ENCODE measurements at places on chromosomes 16 and 17.

- peak; percentile 10 for ATAC-seq
Observed at GRCh38 chr17:49260817-49261291, 30.3 kb upstream of the PHOSPHO1 start.

- no peak for ATAC-seq
Observed at GRCh38 chr16:72050769-72051464, 3.4 kb upstream of the HP start.

GRCh38 chr17:44960691-44961090 is 7.4 kb downstream of the C1QL1 start:
- ATAC-seq: no peak

DNA sequence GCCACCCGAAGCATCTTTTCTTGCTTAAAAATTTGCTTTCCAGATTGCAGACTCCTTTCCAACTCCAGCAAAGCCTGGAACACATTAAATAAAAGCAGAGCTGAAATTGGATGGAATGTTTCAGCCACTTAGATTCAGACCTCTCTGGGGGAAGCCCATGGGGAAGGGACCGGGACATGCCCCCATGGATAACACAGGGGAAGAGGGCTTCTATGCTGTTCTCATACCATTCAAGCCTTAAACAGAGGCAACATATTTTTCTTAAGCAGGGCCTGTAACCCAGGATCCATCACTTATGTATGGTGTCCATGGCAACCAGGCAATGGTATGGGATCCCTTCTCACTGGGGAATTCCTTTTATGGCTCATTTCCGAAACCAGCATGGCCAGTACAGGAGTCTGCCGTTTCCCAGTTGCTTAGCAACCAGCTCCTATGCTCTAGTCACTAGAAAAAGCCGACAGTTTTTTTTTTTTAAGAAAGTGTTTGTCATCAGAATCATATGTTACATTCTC is 62.0 kb upstream of the MARCHF10 start:
- ATAC-seq: no peak

DNA sequence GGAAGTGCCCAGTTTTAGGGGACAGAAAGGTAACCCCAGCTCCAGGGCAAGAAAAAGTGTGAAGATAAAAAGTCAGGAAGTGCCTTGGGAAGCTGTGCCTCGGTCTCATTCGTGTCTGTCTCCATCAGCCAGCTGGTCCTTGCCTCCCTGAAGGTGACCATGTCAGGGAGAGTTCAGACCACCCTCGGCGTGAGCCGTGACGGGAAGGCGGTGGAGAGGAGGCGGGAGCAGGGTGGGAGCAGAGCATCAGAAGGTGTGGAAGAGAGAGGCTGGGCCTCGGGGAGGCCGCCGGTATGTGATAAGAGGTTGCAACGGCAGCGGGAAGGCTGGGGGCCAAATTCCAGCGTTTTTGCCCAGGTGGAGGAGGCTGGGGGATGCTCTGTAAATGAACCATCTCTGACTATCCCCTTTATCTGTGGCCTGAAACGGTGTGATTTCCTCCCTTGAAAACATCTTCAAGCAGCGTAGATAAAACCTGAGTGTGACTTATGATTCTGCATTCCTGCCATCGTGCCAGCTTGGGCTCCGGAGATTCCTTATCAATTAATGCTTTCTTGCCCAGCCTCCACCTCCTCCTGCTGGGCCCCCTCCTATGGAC is 251.8 kb downstream of the IRF8 start:
- no peak for ATAC-seq

DNA sequence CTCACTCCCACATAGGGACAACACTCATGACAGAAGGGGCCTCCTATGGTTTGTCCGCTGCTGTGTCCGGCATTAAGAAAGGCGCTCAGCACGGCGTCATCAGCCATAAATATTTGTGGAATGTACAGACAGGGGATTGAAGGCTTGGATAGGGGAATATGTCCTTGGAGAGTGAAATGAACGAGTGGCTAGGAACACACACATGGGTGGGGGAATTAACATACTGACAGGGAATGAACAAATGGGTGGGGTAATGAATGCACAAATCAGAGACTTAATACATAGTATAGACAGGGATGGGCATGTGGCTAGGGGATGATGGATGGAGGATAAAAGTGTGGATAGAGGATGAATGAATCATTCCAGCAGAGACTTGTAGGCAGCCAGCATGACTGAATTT is 154.0 kb upstream of the HSBP1 start:
- no peak for ATAC-seq

GRCh38 chr17:40986920-40987319 is 2.8 kb upstream of the KRT40 start:
- no peak for ATAC-seq

- ATAC-seq: no peak
Observed at GRCh38 chr16:3646348-3646920, 8.1 kb upstream of the DNASE1 start.

DNA sequence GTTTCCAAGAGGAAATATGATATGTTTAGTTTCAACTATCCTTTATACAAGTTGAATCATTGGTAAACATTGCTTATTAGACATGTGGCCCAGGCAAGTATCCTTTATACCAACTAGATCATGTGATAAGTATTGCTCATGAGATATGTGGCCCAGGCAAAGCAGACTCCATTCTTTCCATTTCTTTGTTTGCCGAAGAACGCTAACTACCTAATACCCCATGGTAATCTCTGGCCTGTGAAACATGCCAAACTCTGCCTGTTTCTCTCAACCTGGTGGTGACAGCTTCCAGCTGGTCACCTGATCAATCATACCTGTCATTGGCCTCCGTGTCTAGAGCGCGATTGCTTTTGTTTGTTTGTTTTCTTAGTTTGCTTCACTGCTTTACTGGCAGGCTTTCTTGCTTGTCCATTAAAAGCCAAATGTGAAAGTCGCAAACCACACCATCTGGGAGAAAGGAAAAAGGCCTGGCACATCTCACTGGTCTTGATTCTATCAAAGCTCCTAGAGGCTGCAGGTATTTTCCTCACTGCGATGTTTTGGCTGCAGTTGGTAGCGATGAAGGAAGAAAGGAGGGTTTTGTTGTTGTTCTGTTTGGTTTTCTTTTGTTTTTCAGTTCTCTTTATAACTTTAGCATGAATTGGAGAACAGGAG is 686.2 kb downstream of the KCNJ2 start:
- no peak for ATAC-seq

- no peak for ATAC-seq
Observed at GRCh38 chr16:12173121-12173520, 196.6 kb downstream of the SNX29 start.

DNA sequence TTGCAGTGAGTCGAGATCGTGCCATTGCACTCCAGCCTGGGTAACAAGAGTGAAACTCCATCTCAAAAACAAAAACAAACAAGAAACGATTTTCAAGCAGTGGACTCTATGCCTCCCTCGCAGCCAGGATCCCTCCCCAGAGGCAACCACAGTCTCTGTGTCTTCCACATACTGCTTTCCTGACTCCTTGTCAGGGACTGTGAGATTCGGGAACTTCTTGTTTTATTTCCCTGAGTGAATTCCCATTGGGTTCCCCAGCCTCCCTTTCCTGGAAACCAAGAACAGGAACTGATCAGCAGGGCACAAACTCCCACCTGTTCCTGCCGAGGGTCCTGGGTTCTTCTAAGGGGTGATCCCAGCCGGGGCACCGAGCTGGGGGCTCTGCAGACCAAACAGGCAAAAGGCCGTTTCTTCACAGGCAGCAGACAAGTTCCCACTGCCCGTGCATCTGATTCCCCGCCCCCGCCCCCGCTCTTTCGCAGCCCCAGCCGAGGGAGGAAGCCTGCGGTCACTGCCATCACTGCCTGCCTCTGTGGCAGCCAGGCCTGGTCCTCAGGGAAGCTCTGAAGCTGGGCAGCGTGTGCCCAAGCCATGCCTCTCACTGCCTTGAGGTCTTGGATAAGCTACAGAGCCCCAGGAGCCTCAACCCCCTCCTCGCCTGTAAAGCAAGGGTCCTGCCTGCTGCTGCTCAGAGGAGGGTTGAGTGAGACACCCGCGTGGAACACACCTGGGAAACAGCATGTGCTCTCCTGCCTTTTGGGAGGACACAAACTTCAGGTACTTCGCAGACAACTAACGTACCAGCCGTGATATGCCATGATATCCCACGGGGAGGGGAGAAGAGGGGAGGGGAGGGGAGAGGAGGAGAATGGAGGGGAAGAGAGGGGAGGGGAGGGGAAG is 5.5 kb upstream of the PIEZO1 start:
- ATAC-seq: peak; percentile 73

DNA sequence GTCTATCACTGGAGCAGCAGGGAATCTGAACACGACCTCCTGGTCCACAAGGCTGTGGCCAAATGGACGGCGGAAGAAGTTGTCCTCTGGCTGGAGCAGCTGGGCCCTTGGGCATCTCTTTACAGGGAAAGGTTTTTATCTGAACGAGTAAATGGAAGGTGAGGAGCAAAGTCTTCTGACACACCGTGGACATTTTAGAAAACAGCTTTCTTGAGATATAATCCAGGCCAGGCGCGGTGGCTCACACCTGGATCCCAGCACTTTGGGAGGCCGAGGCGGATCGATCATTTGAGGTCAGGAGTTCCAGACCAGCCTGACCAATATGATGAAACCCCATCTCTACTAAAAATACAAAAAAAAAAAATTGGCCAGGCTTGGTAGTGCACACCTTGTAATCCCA is 17.1 kb downstream of the BFAR start:
- no peak for ATAC-seq

DNA sequence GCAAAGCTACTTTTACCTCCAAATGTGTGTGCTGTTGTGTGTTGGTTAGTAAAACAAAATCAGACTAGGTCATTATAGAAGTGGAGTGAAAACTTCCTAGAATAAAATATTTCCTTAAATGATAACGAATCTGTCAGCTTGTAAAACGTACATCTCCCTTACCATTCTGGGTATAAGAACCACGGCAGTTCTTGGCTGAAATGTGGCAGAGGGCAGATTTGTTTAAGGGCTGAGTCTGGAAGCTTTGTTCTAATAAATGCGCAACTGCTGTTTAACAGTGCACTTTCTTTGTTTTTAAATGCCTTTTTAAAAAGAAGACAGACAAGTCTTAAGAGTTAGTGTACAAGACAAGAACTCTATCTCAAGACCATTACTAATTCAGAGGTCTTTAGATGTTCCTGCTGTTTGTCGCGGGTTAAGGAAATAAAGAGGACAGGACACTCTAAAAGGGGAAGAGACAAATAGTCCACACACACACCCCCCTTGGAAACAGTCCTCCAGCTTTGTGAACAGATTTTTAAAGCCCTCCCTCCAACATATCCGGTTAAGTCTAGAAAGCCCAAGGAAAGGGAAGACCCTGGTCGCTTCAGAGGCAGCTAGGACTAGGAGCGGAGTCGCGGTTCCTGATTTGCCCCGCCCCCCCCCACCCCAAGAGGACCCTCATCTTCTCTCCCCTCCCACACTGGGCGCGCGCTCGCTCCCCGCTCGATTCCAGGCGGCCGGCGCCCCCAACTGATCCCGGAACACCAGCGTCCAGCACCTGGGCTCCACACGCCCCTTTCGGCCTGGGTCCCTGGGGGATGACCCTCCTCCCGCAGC is 658 bp downstream of the SYNRG start:
- no peak for ATAC-seq

DNA sequence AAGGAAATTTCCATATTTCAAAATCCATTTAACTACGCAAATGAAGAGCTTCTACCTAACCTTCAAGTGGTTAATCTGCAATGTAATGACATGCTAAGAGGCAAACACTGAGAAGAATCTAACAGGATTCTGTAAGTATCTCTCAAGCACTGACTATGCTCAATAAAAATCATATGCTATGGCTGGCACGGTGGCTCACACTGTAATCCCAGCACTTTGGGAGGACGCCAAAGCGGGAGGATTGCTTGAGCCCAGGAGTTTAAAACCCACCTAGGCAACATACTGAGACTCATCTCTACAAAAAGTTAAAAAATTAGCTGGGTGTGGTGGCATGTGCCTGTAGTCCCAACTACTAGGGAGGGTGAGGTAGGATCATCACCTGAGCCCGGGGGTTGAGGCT is 32.7 kb downstream of the GNA13 start:
- no peak for ATAC-seq

GRCh38 chr16:2273484-2273883 is 5.6 kb upstream of the RNPS1 start:
- ATAC-seq: no peak

GRCh38 chr16:74253161-74253938 is 43.3 kb upstream of the PSMD7 start:
- no peak for ATAC-seq

DNA sequence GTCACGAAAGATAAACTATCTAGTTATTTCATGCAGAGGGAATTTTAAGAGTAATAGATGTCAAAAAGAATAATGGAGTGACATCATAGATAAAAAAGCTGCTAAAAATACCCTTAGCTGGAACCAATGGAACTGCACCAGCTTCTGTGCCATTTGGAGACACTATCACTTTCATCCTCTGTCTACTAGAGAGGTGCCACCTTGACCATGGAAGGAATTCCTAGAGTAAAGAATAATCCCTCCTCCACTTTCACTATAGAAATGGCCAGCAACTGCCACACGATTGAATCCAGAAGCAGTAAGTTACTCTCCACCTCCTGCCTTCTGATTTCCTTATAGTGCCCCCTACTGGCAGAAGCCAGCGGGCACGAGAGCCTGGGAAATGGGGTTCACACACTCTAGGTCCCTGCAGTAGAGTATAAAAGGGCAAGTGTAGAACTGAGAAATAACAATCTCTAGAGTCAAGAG is 2.8 kb upstream of the ALDH3A2 start:
- no peak for ATAC-seq

DNA sequence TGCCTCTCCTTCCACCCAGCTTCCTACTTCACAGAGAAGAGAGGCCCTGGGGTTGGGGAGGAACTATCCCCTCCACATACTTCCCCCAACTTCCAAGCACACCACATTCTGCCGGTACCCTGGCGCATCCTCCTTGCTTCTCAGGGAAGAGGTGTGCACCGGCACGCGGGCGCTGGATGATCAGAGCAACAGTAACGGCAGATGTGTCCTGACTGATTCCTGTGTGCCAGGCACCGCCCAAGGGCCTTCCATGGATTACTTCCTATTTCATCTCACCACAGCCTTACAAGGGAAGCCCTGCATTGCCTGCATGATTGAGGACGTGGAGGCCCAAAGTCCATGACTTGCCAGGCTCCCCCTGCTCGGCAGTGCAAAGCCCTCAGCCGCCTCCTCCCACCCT is 21.1 kb upstream of the MLKL start:
- ATAC-seq: no peak

- no peak for ATAC-seq
Observed at GRCh38 chr17:50495918-50496317, 12.3 kb upstream of the MYCBPAP start.

- ATAC-seq: no peak
Observed at GRCh38 chr17:31388351-31388750, 3.1 kb upstream of the RAB11FIP4 start.

- ATAC-seq: no peak
Observed at GRCh38 chr16:85319208-85319983, 207.1 kb upstream of the CIBAR2 start.

All from activated CD4-positive, CD25-positive, alpha-beta regulatory T cell treated with anti-CD3 and anti-CD28 coated beads, Interleukin-2, amount 50 U/mL, for 24 hours (primary cell).